Vagina (tissue), 2 donors: ENCODE measurements at places on chromosomes 11 and 22. TPM values are rescaled to one million over a fixed set of nuclear protein-coding genes. Genes with fewer than 3 reads are reported as not detected.
A peak's percentile ranks its signal among the peaks of the same experiment; 100 is the strongest.

- no peak overlapping the region for H3K4me3 ChIP-seq
- no peaks in the 10 kb centered on the region for H3K36me3 ChIP-seq
- no peaks in the 10 kb centered on the region for H3K27me3 ChIP-seq
- H3K4me1 ChIP-seq, result peaks cover 98% of the 10 kb centered on the region
- DNase-seq, result no peak
These were observed 12.9 kb downstream of the ARHGEF17 start for GRCh38 chr11:73320763-73321603.

DNA sequence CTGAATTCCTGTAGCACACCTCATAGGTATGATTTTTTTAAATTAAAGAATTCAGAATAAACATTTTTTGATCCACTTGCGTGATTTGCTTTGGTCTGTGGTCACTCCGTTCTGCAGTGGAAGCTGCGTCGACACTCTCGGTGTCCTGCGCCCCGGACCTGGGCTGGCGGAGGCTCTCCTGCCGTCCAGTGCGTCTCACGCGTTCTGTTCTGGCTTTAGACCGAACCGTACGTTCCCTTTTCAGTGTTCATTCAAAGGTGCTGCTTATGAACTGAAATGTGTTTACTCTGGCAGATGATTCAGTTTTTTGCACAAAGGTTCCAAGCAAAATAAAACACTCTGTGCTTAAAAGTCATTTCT lies 38.2 kb downstream of the CTTN start:
- peaks cover 60% of the 10 kb centered on the region for H3K36me3 ChIP-seq
- no peak for DNase-seq
- no peak overlapping the region for H3K27ac ChIP-seq
- no peaks in the 10 kb centered on the region for H3K4me1 ChIP-seq
- H3K4me3 ChIP-seq, result no peak overlapping the region

DNA sequence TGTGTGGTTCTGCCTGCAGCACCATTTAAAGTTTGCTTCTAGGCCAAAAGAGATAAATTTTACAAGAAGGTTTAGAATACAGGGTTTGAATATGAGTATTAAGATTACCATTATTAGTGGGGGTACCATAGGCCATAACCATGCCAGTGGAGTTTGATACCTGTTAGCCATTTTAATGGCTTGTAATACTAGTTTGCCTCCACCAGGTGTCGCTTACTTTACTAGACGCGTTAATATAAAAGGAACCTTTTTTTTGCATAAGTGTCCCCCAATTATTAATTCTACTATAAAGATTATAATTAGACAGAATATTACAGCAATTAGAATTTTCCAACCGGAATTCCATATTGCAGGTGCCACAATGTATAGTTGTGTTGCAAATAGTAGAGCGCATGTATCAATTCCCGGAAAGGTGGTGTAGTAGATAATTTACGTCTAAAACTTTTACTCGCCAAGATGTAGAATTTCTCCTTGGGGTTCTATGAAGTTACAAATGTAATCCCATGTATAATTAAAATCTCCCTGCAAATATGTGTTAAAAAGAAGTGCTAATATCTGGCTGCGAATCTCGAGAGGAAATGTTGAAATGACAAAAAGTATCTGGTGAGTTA lies 16.1 kb downstream of the MS4A6E start:
- H3K36me3 ChIP-seq, result no peaks in the 10 kb centered on the region
- H3K27ac ChIP-seq, result no peak overlapping the region
- no peak for DNase-seq
- H3K4me3 ChIP-seq, result no peak overlapping the region
- H3K27me3 ChIP-seq, result no peaks in the 10 kb centered on the region
- no peaks in the 10 kb centered on the region for H3K4me1 ChIP-seq

- peak overlapping the region; percentile 85 for H3K4me3 ChIP-seq
- DNase-seq, result peak; percentile 16
- H3K36me3 ChIP-seq, result no peaks in the 10 kb centered on the region
- H3K27ac ChIP-seq, result peak overlapping the region; percentile 87
- H3K4me1 ChIP-seq, result peaks cover 61% of the 10 kb centered on the region
- no peaks in the 10 kb centered on the region for H3K27me3 ChIP-seq
These were observed 1.2 kb downstream of the ILK start for GRCh38 chr11:6604790-6605189.

The ANO5 gene
- 1.2 TPM for total RNA-seq
